NCI-H187 treated with DMSO at 0.1 percent for 48 hours (cell line): ENCODE measurements at places on chromosomes 2 and 18.

DNA sequence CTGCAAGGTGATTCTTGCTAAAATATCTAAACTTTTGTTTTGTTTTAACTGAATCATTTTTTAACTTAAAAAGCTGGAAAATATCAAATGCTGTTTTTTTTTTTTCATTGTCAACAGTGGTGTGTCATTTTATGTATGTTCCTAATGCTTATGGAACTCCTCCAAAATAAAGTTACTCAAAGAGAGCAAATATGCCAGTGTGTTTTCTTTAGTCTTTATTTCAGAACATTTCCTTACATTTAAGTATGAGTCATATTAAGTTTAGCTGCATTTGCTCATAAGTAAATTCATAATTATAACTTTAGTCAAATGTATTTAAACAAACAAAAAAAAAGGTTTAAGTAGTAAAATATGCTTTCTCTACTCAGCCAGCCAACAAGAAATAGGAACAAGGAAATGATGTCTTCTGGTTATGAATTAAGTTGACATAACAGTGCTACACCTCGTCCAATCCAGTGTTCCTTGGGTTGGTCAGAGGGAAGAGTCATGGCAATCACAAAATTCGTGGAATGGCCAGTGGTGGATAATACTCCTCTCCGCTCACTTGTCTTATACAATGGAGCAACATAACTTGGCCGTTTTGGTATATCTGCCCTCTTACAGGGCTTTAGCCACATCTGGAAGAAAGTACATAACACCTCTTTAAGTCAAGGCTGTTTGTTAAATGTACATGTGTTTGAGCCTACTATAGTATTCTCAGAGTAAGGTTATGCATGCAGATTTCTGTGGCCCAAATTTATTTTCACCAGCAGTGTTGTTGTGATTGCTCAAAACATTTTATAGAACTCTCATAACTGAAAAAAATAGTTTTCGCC, 80.7 kb downstream of the SLC39A10 start:
- DNase-seq, result no peak

GRCh38 chr2:22737144-22737543, 647.8 kb upstream of the KLHL29 start:
- no peak for DNase-seq

GRCh38 chr2:179274749-179275148, 10.1 kb upstream of the SESTD1 start:
- no peak for DNase-seq

- no peak for DNase-seq
These were observed 2.0 kb upstream of the CYP26B1 start for GRCh38 chr2:72149556-72150156.

- DNase-seq, result no peak
These were observed 109.1 kb downstream of the MYCN start for GRCh38 chr2:16049406-16049805.

DNA sequence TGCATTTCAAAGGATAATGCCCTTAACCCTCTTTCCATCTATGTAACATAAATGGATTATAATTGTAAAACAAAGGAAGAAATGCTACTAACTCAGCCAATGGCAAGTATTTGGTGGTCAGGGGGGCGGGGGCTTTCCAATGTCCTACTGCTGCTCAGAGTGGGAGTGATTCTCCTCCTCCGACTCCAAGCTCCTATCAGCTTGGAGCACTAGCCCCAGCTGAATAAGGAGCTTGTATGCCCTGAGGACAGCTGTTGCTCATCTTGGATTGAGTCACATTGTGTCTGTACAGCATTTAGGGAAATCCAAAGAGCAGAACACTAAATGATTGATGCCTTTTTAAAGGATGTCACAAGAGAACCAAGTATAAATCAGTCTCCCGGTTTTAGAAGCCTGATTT, 105.6 kb upstream of the ZNF521 start:
- DNase-seq, result no peak

- DNase-seq, result no peak
These were observed 24.1 kb downstream of the SKA1 start for GRCh38 chr18:50398947-50399346.

DNA sequence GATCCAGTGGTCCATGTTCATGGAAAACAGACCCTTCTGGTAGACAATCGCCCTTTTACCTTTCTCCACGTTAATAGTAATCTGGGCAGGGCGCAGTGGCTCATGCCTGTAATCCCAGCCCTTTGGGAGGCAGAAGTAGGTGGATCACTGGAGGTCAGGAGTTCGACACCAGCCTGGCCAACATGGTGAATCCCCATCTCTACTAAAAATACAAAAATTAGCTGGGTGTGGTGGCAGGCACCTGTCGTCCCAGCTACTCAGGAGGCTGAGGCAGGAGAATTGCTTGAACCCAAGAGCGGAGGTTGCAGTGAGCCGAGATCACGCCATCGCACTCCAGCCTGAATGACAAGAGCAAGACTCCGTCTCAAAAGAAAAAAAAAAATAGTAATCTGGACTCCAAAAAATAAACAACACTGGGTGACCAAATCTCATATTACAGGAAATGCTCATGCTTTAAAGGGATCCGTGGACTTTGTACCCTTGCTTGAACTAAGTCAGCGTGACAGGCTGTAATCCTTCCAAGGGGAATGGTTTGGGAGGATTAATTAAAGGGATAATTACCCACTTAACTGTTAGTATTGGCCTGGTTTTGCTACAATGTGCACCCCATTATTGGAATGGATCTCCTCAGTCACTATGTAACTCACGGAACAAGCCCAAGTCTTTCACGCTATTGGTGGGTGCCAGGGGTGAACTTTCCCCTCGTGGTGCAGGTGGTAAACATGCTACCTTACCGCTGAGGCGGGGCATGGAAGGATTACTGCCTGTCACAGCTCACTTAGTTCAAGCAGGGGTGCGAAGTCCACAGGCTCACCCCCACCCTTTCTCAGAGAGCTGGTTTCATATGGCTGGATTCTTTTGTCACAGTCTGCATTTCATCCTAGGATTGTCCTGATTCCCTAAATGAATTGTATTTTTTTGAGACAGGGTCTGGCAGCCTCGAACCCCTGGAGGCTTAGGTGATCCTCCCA, 36.7 kb downstream of the PROC start:
- no peak for DNase-seq

DNA sequence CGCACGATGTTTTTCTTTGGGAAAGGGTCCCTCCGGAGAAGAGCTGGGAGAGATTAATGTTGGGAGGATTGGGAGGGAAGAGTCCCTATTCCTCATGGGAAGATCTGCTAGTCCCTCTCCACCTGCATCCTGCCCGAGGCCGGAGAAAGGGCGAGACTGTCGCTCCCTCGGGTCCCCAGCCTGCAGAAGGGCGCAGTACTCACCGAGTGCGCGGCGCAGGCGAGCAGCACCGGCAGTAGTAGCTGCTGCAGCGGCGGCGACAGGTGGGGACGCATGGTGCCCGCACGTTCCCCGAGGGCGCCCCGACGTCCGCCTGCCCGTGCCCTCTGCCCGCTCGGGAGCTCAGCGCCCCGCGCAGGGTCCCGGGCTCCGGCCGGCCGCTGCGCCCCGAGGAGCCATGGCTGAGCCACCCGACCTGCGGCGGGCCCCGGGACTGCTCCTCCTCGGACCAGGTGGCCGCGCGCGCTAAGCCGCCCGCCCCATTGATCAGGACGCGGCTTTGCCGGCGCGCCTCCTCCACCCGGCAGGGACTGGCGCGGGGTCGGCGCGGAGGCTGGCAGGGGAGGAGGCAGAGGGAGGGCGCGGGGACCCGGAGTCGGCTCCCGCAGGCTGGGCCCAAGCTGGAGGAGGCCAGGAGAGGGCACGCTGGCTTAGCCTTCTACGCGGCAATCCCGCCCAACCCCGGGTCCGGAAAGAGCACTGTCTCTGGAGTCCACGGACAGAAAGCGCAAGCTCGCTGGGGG, at the start of gene SCTR:
Gene SCTR (minus strand): TSS at position 532 of the 743 bp plus-strand sequence. CDS start 257 bp downstream, at position 275.
- DNase-seq, result no peak

DNA sequence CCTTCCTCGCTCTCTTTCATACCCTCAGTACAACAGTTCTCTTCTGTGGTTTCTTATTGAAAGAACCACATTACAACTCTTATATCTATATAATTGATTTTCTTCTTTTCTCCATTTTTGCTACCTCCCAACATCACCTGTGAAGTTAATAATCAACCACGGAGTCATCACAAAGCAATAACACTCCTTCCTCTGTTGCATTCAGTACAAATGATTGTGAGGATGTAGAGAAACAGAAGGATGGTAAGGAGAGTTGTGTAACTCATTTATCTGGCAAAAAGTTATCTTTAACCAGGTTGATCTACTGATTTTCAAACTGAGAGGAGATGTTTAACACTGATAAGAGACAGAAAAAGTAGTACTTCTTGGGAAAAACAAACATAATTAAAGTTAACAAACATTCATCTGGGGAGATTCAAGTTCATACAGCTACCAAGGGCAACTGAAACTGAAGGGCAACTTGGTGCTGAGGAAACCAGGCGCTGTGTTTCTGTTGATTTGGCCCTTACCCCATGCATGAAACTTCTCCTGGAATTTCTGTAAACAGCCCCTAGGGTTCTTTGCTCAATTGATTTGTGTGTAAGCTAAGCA, 14.2 kb downstream of the IDH1 start:
- DNase-seq, result no peak

- no peak for DNase-seq
These were observed 19.9 kb downstream of the ABCG5 start for GRCh38 chr2:43818761-43819160.

GRCh38 chr2:160301420-160301819, 101.3 kb upstream of the ITGB6 start:
- no peak for DNase-seq

DNA sequence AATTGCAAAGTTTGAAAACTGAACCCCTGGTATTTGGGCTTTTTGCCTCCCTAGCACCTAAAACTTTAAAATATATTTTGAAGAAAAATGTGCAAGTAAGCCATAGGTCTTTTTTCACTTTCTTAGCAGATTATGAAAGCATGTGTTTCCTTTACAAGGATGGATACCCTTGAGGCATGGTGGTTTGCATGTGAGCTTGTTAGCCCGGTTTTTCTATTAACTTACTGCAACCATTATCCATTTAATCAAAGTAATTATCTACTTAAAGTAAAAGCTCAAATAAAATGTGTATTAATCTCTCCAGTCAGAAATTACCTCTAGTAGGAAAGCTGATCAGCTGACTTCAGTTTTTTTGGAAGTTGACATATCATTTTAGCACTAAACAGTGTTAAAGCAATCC, 140.6 kb downstream of the EML6 start:
- no peak for DNase-seq

GRCh38 chr2:120666433-120666832, 69.2 kb upstream of the GLI2 start:
- no peak for DNase-seq

DNA sequence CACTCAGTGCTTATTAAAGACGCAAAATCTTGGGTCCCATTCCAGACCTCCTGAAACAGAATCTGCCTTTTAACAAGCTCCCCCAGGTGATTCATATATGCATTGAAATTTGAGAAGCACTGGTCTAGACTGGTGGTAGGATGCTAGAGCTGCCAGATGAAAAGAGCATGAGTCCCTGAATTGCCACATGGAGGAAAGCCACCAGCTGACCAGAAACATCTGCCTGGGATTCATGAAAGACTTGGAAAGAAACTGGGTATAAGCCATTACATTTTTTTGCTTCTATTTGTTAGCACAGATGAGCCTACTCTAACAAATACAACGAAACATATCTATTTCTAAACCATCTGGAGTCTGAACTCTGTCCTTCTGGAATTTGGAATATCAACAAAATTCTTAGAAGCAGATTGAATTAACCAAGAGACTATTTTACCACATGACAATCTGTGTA, 228.9 kb downstream of the RBM43 start:
- no peak for DNase-seq

DNA sequence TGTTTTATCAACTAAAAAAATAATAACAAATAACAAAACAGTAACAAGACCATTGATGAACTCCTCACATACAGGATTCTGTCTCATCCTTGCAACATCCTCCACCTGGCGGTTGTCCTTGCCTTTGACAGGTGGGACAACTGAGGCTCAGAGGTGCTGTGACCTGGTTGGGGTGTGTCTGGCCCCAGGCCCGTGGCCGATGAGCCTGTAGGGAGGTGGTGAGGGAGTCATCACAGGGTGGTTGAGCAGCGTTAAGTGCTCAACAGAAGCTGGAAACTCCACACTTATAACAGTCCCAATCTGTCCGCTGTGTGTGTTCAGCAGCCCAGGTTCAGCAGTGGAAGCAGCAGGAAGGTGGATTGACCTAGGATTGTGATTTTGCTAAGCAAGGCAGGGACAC, 131.6 kb upstream of the RAB12 start:
- DNase-seq, result no peak

GRCh38 chr18:12113999-12114646, 20.5 kb downstream of the ANKRD62 start:
- DNase-seq, result no peak

DNA sequence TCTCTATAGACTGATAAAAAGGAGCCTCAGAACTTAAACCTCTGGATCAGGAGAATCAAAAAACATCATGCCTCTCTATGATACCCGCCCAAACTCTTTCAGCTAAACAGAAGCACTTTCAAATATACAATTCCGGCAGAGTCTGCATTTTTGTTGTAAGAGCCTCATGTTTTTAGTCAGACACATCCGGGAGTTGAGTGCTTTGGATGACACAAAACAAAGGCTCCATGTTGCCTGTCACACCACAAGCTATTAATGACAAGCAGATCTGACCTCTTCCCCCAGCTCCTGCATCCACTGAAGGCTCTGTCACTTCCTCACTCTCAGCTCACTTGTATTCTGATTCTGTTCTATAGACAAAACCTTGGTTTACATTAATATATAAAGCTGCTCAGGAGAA, 33.2 kb downstream of the SLC38A11 start:
- no peak for DNase-seq

GRCh38 chr2:133988316-133988891, 265.5 kb upstream of the MGAT5 start:
- no peak for DNase-seq

GRCh38 chr18:56199580-56200330, 438.6 kb downstream of the TXNL1 start:
- DNase-seq, result no peak

DNA sequence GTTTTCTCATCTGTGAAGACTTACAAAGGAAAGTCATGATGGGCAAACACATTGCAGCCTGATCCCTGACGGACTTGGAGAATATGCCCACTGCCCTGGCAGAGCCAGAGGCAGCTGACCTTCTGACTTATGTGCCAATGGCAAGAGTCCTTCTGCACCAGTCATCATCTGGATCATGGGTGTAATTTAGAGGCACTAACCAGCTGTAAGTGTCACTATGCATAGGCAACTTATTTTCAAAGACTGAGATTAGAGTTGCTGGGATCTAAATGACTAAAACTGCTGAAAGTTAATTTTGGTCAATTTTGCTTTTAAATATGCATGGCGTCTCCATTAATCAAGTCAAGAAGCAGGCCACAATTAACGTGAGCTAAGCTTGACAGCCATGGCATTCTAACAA, 261.2 kb downstream of the BCL11A start:
- no peak for DNase-seq

DNA sequence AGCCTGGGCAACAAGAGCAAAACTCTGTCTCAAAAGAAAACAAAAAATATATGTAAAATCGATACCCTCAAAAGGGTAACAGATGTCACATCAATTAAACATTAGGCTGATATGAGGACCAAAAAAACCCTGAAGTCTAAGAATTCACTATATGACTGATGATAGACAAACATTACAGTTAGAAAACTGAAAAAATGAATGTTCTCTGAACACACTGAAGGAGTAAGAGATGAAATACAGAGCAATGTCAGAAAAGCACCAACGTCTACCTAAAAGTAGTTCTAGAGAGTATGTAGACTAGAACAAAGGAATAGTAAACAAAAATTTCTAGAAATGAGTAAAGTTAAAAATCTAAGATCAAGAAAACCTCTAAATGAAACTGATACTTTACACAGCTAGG, 81.9 kb downstream of the SLC66A3 start:
- DNase-seq, result no peak

GRCh38 chr2:230602562-230603230, 109.9 kb upstream of the CAB39 start:
- DNase-seq, result no peak
